ENCODE measurements at places on chromosomes 13 and 19.

DNA sequence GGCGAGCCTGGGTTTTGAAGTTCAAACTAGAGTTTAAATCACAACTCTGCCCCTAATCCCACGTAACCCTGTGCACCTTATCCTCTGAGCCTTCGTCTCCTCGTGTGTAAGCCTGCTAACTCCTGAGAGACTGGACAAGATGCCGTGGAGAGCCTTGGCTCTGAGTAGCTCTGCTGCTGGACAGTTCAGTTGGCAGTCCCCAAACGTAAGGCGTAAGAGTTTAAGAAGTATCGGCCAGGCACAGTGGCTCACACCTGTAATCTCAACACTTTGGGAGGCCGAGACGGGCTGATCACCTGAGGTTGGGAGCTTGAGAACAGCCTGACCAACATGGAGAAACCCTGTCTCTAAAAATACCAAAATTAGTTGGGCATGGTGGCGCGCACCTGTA lies 4.7 kb upstream of the CD79A start:
- DNase-seq = no peak

DNA sequence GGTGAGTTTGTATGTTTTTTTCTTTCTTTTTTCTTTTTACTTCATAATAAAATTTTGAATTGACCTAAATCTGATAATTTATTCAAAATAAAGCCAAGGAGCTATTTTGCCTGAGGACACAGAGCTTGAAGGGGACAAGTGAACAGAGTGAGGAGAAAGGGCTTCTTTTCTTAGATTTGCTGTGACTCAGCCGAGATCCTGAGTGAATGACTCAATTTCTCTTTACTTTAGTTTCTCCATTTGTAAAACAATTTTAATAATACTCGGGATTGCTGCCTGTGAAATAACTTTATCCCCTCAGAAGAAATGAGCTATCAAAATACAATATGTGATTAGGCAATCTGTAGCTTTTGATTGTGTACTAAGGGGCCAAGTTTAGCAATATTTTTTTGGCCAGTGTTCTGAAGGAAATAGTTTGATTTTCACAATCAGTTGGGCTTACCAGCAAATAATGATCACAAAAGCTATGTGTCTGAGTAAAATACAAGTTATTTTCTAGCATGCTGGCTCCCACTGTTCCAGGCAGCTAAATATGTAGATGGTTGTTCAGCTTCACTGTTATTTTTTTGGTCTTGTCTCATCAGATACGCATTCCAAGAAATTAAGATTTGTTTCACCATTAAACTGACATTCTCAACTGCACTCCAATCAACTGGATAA lies 437.5 kb downstream of the FGF9 start:
- peak; percentile 8 for DNase-seq

DNA sequence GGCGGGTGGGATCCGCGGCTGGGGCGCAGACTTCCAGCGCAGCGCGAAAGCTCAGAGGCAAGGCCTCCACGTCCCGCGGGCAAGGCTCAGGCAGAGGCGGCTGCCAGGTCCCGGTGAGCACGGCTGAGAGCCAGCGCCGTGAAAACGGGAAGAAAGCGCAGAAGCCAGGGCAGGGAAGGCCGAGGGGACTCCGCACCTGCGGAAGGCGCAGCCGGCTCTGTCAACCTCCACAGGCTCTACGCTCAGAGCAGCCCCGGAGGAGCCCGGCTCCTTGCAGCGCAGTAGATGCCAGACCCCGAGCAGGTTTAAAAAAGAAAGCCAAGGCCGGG lies 131.0 kb downstream of the RNF17 start:
- no peak for DNase-seq

GRCh38 chr19:32233091-32233490 lies 112.3 kb upstream of the ZNF507 start:
- DNase-seq = no peak

GRCh38 chr19:32497391-32497790 lies 83.6 kb upstream of the PDCD5 start:
- DNase-seq = no peak

GRCh38 chr13:110045919-110046318 lies 259.5 kb upstream of the IRS2 start:
- DNase-seq = no peak

- no peak for DNase-seq
Observed at GRCh38 chr19:35214766-35215422, 13.6 kb downstream of the FAM187B start.

All from fibroblast of villous mesenchyme (primary cell).